Stimulated activated CD8-positive, alpha-beta memory T cell treated with anti-CD3 and anti-CD28 coated beads, Interleukin-2, amount 100 ng/mL, for 1 hour (primary cell): ENCODE measurements at places on chromosomes 1 and 21.
A peak's percentile ranks its signal among the peaks of the same experiment; 100 is the strongest.

DNA sequence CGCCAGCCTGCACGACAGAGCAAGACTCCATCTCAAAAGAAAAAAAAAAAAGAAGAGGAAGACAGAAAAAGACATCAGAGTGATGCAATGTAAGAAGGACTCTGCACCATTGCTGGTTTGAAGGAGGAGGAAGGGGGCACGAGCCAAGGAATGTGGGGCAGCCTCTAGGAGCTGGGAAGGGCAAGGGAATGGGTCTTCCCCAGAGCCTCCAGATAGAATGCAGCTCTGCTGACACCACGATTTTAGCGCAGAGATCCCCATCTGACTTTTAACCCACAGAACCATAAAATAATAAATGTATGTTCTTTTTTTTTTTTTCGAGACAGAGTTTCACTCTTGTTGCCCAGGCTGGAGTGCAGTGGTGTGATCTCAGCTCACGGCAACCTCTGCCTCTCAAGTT lies 33.9 kb upstream of the LAMC2 start:
- no peak for DNase-seq

- DNase-seq: no peak
Measured at GRCh38 chr1:9211291-9211811, 23.2 kb upstream of the H6PD start.

DNA sequence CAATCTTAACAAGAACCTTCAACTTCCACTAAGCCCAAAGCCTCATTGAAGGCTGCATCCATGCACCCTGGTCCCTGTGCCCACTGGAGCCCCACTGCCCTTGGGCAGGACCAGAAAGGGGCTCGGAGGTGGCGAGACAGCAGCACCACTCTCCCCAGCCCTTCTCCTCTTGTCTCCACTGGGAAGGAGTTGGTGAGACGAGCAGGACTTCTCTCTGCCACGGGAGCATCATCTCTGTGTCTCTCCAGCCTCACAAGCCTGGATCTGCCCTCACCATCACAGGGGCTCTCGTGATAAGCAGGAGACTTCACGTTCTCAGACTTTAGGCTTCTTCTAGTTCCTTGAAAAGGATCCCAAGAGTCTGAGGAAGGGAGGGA lies 7.2 kb upstream of the ETV3L start:
- DNase-seq: no peak

DNA sequence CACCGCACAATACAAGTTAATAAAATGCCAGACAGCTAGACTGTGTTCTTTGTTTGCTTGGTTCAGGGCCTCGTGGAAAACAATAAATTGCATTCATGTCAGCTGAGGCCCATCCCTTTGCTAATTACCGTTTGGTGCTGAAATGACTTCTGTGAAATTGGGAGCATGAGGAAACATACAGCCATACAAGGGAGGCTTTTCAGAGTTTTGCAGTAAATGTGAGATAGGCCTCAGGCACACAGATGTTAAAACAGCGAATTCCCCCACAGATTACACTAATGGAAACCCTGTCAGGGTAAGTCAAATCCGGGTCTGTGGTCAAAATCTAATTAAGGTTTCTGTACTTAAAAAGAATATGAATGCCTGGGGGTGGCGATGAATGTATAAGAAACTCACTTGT lies 173.5 kb upstream of the LMO4 start:
- no peak for DNase-seq

GRCh38 chr1:36703526-36704208 lies 221.0 kb upstream of the CSF3R start:
- no peak for DNase-seq

DNA sequence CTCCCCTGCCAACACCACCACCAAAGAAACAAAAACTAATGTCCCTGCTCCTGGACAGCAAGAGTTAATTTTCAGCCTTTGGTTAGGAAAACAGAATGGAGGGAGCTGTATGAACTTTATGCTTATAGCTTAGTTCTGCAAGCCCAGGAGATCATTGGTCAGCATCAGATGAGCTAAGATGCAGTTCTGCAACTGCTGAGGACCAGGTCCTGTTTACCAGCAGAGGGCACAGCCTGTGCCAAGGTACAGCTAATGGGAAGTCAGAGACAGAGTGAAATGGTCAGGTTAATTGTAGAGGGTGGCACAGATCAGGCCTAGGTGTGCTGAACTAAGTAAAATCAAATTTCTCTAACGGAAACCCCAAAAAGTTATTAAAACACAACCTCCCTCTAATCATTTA lies 161.3 kb downstream of the ROR1 start:
- DNase-seq: no peak

GRCh38 chr1:225657462-225657989 lies 4.6 kb upstream of the ENAH start:
- DNase-seq: no peak

GRCh38 chr21:41124641-41125201 lies 43.2 kb upstream of the BACE2 start:
- DNase-seq: no peak

GRCh38 chr1:76998582-76999223 lies 131.4 kb downstream of the ST6GALNAC5 start:
- no peak for DNase-seq

- no peak for DNase-seq
Measured at GRCh38 chr1:231124746-231125145, 37.1 kb upstream of the TRIM67 start.

GRCh38 chr1:206949641-206950040 lies 3.4 kb upstream of the PIGR start:
- no peak for DNase-seq

GRCh38 chr1:32256473-32257226 lies 5.6 kb downstream of the LCK start:
- DNase-seq: no peak

DNA sequence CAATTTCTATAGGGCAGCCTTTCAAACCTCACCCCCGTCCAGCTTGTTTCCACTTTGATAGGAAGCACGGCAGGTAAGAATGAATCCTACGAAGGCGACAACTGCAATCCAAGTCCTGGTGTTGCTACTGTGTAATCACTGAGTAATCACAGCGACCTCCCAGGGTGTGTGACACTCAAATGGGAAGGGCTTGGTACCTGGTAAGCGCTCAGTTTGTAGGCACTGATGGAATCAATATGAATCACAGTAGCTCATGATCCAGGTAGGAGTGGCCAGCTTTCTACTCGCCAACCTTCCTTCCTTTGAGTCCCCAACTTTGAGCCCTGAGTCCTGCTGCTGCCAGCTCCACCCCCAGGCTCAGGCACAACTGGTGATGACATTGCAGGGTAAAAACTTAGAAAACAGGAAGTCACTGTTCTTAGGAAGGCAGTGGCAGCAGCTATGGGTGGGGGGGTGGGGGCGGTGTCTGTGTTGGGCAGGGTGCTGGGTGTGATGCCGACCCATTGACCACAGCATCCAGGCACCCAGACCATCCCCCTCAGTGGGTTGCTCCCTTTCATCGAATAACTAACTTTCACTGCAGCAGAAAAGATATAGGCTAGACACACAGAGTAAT lies 70.7 kb downstream of the CD247 start:
- DNase-seq: no peak

DNA sequence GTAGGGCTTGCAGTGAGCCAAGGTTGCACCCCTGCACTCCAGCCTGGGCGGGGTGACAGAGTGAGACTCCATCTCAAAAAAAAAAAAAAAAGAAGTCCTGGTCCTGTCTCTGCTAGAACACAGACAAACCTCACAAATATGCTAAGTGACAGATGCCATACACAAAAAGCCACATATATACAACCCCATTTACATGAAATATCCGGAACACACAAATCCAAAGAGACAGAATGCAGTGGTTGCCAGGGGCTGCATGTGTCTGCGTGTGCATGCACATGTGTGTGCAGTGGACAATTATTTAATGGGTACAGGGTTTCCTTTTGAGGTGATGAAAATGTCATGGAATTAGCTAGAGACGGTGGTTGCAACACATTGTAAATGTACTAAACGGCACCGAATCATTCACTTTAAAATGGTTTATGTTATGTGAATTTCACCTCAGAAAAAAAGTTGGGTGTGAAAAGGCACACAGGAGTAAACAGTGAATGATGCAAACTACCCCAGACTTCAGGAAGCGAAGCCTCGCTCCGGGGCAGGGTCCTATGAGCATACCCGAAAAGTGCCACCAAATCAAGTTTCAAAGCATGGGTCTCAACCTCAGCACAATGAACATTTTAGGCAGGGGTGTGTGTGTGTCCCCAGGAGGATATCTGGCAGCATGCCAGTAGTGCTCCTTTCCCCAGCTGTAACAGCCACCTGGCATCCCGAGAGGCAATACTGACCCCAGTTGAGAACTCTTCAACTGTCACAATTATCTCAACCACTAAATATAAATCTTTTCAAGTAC lies 48.3 kb downstream of the GNB1 start:
- no peak for DNase-seq

- no peak for DNase-seq
Measured at GRCh38 chr1:227568593-227568992, 5.2 kb downstream of the ZNF678 start.

GRCh38 chr1:41712695-41713094 lies 206.0 kb downstream of the HIVEP3 start:
- DNase-seq: no peak

DNA sequence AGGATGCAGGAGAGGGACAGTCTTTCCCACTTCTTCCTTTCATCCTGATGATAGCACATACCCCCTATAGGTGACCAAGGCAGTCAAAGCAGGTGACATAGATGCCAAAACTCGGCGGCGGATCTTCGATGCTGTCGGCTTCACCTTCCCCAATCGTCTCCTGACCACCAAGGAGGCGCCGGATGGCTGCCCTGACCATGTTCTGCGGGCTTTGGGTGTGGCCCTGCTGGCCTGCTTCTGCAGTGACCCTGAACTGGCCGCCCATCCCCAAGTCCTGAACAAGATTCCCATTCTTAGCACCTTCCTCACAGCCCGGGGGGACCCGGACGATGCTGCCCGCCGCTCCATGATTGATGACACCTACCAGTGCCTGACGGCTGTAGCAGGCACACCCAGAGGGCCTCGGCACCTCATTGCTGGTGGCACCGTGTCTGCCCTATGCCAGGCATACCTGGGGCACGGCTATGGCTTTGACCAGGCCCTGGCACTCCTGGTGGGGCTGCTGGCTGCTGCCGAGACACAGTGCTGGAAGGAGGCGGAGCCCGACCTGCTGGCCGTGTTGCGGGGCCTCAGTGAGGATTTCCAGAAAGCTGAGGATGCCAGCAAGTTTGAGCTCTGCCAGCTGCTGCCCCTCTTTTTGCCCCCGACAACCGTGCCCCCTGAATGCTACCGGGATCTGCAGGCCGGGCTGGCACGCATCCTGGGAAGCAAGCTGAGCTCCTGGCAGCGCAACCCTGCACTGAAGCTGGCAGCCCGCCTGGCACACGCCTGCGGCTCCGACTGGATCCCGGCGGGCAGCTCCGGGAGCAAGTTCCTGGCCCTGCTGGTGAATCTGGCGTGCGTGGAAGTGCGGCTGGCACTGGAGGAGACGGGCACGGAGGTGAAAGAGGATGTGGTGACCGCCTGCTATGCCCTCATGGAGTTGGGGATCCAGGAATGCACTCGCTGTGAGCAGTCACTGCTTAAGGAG lies 2.9 kb downstream of the NCDN start:
- no peak for DNase-seq

- no peak for DNase-seq
Measured at GRCh38 chr1:23521588-23521987, 9.4 kb downstream of the E2F2 start.

DNA sequence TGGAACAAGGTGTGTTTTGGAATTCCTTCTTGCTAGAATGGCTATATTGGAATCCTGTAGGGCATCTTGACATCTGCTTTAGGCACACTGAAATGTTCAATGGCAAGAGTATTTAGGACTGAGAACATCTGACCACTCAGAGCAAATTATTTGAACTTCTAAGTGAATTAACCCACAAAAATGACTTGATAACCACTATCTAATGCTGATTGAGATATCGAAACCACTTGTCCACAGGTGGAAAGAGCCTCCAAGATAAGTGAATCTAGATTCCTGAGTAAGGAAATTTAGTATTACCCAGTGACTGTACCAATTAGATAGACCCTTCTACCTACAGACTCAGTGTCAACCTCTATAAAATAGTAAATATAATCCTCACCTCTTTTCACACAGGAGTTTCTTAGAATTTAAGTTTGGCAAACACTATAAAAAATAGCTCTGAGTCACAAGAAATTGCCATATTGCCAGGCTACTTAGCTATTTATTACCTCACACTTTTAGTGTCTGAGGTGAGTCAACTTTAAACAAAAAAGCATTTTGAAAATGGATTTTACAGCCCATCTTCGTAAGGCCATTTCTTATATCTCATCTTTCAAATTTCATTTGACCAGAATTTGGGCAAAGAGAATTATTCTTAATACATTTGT lies 421.8 kb downstream of the PTBP2 start:
- no peak for DNase-seq

DNA sequence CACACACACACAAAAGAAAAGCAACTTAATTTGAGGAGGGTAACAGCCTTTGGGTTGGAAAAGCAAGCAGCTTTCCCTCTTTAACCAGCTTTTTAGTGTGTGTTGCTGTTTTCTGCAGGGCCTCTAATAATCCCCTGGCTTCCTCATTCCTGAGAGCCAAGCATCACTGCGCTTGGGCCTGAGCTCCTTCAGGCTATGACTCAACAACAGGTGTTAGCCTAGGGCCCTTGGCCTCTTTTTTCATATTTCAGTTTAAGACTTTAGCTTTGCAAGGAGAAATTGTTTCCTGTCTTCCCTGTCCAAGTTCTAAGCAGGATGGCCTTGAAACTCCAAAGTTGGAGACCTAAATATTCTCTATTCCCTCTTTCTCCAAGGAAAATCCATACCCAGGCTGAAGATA lies 26.2 kb upstream of the SNX27 start:
- DNase-seq: no peak

GRCh38 chr1:175338387-175339135 lies 146.0 kb upstream of the KIAA0040 start:
- peak; percentile 20 for DNase-seq

- no peak for DNase-seq
Measured at GRCh38 chr21:42389449-42389835, 6.4 kb downstream of the TMPRSS3 start.

GRCh38 chr1:33118274-33118673 lies 37.3 kb downstream of the AZIN2 start:
- no peak for DNase-seq

DNA sequence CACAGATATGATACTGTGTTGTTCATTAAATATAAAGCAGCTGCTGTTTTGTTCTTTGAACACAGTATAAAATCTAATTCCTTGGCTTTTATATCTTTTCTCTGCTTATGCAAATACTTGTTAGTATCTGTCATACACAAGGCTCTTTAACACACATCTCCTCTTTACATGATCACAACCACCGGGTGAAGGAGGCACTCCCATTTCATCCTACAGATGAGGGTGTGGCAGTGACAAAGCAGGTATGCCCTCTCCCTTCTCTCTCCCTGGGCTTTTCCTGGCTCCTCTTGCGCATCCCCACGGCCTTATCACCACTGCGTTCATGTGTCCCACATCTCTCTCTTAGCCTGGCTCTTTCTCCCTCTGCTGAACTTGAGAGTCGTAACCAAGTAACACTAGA lies 38.2 kb downstream of the JUN start:
- DNase-seq: no peak

DNA sequence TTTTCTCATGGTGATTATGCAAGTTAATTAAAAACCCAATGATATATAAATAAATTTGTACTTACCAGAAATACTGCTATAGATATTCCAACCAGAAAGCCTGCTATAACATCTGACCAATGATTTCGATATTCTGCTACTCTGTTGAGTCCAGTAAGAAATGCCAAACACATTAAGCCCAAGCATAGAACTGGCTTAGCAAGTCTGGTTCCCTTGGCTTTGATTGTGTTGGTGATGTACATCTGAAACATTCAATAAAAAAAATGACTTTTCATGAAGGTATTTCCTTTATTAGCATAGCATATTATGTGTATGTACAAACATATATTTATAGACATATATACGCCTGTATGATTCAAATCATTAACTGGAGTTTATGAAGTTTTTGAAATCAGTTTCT lies 82.8 kb downstream of the PLPPR5 start:
- DNase-seq: no peak
